Fibroblast of skin of left biceps (primary cell): ENCODE measurements at places on chromosomes 5 and 9.

DNA sequence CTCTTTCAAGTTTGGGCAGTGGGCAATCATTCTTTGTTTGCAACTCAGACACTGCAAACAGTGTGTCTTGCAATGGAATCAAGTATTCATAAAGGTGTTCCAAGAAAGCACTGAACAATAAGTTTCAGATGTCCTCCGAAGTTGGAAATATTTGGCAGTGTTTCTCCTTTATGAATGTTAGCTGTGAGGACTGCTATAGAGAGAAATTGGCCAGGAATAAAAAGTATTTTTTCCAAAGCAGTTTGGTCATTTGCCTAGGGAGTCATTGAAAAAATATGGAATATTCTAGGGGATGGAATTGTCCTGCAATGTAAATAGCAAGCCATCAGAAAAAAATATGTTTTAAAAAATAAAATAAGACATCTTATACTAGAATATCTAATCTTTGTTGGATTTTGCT lies 688.6 kb upstream of the SEMA6A start:
- no peak for DNase-seq

- DNase-seq, result no peak
Observed at GRCh38 chr5:180172447-180173197, 36.4 kb downstream of the RASGEF1C start.

DNA sequence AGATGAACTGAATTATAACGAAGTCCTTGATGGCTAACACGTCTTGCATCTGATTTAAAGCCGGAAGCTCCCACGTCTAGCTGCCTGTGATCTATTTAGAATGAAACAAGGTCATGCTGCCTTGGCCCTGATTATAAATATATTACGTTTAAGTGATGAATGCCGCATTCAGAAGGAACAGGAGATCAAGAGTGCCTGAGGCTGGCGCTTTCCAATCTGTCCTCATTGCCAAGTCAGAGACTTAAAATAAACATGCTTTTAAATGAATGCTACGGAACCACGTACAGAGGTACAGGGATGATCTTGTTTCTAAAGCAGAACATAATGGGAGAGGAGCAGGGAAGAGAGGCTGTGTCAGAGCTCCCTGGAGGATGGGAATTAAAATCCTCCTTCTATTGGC lies 292.8 kb downstream of the TLE1 start:
- DNase-seq, result no peak

DNA sequence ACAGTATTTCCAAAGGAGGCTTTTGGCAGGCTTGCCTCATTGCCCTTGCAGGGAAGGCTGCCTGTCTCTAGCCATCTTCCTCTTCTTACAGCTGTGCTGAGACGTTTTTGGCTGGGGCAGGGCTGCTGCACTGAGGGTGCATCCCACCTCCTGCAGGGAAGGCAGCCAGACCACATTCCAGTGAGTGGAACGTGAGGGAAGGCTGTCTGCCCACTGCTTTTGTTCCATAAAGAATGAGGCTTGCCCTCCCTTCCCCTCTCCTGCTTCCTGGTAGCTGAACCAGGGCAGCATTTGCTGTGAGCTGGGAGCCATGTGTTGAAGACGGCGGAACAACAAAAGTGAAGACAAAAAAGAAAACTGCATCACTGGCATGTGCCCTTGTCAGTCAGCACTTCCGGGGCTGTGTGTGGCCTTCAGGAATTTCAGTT lies 16.8 kb downstream of the MGAT1 start:
- DNase-seq, result peak; percentile 63

- DNase-seq, result no peak
Observed at GRCh38 chr9:104553261-104553660, 15.7 kb upstream of the OR13C8 start.

- no peak for DNase-seq
Observed at GRCh38 chr9:96417661-96418082, 498 bp downstream of the ZNF367 start.

DNA sequence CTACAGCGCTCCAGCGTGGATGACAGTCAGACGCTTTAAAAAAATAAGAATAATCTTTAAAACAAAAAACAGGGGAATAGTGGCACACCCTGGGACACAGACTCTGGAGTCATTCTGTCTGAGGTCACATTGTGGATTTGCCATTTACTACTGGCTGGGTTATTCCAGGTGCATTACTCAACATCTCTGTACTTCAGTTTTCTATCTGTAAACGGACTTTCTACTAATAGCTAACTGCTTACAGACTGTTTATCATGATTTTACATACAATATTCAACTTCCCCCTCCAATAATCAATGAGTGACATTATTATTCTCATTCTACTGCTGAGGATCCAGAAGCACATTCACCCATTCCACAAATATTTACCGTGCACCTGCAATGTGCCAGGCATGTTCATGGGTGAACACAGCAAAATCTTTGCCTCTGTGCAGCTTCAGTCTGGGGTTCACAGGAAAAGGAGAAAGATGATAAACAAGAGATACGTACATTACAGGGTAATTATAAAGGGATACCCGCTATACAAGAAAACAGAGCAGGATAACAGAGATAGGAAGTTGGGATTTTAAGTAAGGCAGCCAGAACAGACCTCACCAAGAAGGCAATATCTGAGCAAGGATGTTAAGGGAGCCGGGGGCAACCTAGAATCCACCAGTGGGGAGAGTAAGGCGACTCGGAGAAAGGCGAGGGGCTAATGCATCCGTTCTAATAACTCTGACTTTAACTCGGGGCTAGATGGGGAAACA lies 984 bp upstream of the RAD23B start:
- no peak for DNase-seq

DNA sequence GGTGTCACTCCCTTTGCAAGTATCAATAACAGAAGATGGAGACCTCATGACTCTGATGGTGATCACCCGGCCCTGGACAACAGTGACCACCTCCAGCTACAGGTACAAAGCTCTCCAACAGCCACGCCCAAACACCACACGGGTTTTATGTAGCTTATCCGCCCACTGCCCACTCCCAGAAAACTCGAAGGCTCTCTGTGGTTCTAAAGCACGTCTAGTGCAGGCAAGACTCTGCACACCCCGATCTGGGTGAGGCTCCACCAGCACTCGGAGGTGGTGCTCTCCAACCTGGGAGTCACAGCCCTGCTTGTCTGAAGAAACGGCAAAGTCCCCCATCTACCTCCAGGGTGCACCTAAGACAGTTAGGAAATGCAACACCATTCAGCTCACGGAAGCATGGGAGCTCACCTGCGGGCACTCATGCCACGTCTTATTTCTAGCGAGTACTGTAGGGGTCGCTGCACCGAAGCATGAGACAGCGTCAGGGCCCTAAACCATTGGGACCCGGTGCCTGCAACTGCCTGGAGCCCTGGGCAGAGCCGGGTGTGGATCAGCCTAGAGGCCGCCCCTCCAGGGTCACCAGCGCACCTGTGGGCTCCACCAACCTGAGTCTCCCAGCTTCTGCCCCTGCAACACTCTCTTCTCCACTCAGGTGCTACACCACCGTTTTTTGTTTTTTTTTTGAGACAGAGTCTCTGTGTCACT lies 58.1 kb upstream of the ZNF354A start:
- DNase-seq, result no peak

DNA sequence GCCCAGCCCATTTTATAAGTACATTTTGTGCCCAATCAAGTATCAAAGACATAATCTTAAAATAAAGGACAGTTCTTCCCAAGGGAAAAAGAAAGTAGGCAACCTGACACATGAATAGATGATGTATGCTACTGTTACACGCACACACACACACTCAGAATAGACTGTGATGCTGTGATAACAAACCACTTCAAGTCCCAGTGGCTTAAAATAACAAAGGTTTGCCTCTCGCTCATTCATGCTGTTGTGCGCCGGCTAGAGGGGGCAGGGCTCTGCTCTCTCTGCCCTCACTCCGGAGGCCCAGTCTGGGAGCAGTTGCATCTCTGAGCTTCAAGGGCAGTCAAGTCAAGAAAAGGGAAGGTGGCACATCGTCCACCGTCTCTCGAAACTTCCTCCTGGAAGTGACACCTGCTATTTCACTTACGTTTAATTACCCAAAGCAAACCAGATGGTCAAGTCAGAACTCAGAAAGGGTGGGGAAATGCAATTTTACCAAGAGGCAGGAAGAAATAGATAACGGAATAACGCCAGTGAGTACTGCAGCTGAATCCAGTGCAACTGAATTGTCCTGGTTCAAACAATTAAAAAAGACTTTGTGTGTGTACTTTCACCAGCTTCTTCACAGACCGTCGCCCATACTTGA lies 43.3 kb downstream of the ANKRD33B start:
- DNase-seq, result no peak
